ENCODE measurements at places on chromosomes 7 and 10. TPM values are rescaled to one million over a fixed set of nuclear protein-coding genes. Genes with fewer than 3 reads are reported as not detected.

The LIPK gene
- not detected for total RNA-seq

The NCF1 gene
- total RNA-seq: not detected

The GCK gene
- 1.7 TPM for total RNA-seq

The EIF5AL1 gene
- 0.45 TPM for total RNA-seq

The GHRHR gene
- total RNA-seq: not detected

The ANKRD7 gene
- not detected for total RNA-seq

The POLL gene
- 32.2 TPM for total RNA-seq

The SMC3 gene
- total RNA-seq: 87.3 TPM

The HOXA3 gene
- total RNA-seq: not detected

The GPRIN2 gene
- total RNA-seq: not detected

The SFRP4 gene
- total RNA-seq: not detected

The IL2RA gene
- total RNA-seq: 989 TPM

The INA gene
- total RNA-seq: 0.92 TPM

The AKR1C8 gene
- total RNA-seq: not detected
